NT2/D1 (cell line): ENCODE measurements at places on chromosomes 2 and 18.

- no peak for DNase-seq
Observed at GRCh38 chr2:127621981-127622431, 23.9 kb upstream of the GPR17 start.

GRCh38 chr2:126662621-126663020 is 6.7 kb downstream of the GYPC start:
- DNase-seq: no peak

GRCh38 chr2:160742667-160743066 is 249.1 kb upstream of the RBMS1 start:
- no peak for DNase-seq

DNA sequence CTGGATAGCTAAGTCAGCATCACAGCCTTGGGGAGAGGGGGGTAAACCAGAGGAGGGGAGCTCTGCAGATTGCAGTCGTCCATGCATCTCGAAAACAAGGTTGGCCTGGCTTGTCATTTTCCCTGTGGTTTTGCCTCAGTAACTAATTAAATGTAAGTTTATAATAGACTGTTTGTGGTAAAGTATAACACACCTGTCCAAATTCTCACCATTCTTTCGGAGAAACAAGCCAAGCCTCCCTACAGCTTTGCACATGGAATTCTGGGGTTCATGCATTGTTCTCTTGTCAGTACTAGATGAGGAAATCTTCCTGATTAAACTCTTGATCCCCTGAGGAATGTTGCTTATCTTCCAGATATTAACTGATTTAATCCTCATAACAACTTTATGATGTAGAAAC is 1065.2 kb upstream of the FAM98A start:
- DNase-seq: no peak
